ENCODE measurements at places on chromosomes 3 and 15.

DNA sequence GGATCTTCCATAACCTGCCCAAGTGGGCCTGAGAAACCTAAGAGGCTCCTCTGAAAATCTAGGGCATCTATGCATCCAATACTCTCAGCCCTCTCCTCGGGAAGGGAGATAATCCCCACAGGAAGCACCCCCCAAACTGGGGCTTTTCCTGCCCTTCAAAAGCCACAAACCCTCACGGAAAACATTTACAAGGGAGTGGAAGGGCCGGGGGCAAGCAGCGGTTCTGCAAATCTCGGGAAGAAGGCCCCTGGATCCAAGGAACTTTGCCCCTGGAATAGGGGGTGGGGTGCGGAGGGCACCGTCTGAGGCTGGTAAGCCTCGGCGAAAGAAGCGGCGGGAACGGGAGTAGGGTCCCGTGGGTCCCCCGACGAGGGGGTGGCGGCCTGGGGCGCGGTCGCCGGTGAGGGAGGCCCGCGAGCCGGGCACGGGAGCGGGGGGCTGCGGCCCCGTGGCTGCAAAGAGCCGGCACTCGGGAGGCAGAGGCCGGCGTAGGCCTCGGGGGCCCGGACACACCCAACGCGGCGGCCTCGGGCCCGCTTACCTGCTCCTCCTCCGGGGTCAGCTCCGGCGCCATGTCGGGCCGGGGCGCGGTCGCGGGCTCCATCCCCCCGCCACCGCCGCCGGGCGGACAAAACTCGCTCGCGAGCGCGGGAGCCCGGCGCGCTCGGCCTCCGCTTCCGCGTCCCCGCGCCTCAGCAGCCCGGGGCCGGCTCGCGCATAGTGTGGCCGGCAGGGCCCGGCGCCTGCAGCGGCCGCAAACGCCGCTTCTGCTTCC is 755 bp downstream of the PTPN9 start:
- no peak for DNase-seq

GRCh38 chr3:189204167-189204866 is 32.5 kb downstream of the TPRG1 start:
- DNase-seq = no peak

DNA sequence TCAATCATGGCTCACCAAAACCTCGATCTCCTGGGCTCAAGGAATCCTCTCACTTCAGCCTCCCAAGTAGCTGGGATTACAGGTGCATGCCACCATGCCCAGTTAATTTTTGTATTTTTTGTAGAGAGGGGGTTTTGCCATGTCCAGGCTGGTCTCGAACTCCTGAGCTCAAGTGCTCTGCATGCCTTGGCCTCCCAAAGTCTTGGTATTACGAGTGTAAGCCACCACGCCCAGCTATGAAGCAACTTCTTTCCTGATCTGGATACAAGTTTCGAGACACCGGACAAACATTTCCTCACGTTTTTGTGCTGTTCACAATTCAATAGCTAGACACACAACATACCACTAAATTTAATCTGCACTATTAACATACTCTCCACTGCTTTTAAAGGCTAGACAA is 3.4 kb upstream of the SYNM start:
- DNase-seq = no peak

DNA sequence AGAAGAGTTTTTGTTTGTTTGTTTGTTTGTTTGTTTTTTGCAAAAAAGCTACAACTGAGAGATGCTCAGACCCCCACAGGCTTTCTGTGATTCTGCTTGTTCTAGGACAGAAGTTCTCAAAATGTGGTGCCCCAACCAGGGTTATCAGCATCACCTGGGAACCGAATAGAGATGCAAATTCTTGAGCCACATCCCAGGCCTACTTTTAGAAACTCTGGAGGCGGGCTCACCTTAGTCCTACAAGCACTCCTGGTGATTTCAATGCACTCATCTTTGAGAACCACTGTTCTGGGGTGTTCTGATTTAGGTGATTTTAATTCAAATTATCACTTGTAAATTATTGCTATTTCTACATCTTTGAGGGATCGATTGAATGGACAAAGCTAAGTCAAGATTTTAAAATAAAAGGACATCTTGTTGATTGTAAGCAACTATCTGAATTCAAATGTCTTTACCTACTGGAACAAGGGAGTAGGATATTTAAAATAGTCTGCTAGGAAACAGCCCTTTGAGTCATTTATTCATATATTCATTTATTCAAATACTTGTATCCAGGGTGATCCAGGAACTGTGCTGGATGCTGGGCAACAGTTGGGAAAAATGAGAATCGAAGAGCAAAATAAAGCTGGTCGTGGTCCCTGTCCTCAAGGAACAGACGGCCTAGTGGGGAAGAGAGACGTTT is 44.7 kb upstream of the CADPS start:
- no peak for DNase-seq

DNA sequence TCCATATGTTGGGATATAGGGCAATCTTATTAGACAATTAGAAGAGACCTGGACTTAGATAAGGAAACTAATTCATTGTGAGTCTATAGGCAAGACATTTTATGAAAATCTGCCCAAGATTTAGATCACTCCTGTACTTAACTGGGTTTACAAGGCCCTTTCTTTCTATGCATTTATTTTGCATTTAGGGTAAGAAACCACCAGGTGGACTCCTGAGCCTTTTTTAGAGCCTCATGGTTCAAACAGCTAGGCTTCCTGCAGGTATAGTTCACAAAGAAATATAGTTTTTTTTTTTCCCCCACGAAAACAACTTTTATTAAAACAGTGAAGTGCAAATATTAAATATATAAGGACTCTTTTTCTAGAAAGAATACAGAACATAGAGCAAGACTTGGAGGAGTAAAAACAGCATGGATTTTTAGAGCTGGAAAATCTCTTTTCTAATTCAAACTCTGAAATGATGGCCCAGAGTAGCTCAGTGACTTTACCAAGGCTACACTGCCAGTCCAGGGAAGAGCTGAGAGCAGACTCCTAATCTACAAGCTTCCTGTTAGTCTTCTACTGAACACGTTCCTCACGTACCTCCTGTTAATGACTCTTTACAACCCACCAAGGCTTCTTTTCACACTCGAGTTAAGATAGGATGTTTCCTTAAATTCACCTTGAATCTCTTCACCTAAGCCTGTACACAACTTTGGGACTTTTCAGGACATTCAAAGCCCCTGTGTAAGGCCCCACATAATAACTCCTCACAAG is 400.9 kb upstream of the ATP11B start:
- no peak for DNase-seq

DNA sequence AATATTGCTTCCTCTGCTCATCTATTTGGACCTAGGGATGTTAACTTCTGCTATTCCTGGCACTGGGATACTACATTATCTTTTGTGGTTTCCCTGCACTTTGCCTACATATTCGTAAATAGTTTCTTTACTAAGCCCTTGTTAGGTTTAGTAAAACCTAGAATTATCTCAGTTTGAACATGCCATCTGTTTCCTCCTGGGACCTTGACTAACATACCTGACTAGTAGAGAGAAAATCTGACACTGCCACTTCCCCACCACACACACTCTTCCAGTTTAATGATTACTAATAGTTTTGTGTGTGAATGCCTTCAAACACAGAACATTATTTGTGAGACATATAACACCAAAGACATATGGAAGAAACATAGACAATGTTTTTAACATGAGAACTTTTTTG is 28.2 kb upstream of the SOX2 start:
- DNase-seq = no peak

DNA sequence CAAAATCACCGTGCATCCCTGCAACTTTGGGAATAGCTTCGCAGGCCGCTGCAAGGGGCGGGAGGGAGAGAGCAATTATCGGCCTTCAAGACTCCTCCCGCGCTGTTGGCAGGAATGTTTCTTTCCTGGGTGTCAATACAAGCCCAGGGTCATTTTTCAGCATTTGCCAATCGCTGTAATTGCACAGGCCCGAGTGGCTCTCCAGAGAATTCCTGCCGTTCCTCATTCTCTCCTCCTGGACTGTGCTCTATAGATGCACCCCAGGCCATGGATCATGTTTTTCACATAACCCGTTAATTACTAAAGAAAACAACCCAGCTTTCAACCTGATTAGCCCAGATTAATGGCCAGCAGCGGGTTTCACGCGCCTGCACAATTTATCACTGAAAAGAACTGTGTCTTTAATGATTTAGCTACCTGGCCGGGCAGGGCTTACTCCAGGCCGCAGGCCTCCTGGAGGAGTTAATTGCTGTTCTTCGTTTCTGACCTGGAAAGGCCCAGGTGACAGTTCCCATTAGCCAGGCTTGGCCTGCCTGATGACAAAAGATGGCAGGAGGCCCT is 144.3 kb downstream of the OPA1 start:
- no peak for DNase-seq

- DNase-seq = no peak
Observed at GRCh38 chr3:129890891-129891290, 2.6 kb downstream of the TMCC1 start.

- no peak for DNase-seq
Observed at GRCh38 chr3:4670352-4670751, 177.2 kb downstream of the ITPR1 start.

GRCh38 chr15:63004211-63004610 is 38.3 kb upstream of the TPM1 start:
- DNase-seq = no peak

DNA sequence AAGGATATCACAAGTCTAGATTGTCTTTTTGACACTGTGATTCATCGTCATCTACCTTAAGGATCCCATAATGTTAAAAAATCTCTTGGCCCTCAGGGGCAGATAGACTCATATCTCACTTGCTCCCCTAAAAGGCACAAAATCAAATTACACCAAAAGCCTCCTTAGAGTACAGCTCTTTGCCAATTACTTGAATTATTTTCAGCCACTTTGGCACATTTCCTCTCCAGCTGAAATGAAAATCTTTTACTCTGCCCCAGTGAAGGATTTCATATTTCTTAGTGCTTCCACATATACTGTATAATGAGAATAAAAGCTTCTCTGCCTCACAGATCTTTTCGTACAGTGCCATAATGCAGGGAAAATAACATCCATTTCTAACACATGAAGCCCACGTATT is 190.7 kb upstream of the GBE1 start:
- DNase-seq = no peak

GRCh38 chr3:132593241-132593946 is 3.7 kb upstream of the ACKR4 start:
- no peak for DNase-seq

- DNase-seq = no peak
Observed at GRCh38 chr3:115095236-115095635, 51.9 kb downstream of the ZBTB20 start.

DNA sequence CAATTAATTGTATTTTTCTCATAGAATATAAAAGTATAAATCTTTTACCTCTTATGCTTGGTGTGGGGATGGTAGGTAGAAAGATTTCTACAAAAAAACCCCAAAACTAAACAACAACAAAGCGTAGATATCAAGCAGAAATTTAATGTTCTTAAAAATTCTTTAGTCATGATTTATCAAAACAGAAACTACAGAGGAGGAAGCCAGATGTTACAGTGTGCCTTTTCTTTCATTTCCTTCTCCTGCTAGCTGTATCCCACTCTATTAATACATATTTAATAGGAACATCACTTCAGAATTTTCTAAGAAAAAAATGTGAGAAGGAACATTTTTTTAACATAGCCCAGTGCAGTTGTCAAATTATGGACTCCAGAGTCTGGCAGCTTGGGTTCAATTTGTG is 420.6 kb downstream of the TUSC7 start:
- no peak for DNase-seq
